ENCODE measurements at places on chromosomes 7 and 10.
A peak's percentile ranks its signal among the peaks of the same experiment; 100 is the strongest.

DNA sequence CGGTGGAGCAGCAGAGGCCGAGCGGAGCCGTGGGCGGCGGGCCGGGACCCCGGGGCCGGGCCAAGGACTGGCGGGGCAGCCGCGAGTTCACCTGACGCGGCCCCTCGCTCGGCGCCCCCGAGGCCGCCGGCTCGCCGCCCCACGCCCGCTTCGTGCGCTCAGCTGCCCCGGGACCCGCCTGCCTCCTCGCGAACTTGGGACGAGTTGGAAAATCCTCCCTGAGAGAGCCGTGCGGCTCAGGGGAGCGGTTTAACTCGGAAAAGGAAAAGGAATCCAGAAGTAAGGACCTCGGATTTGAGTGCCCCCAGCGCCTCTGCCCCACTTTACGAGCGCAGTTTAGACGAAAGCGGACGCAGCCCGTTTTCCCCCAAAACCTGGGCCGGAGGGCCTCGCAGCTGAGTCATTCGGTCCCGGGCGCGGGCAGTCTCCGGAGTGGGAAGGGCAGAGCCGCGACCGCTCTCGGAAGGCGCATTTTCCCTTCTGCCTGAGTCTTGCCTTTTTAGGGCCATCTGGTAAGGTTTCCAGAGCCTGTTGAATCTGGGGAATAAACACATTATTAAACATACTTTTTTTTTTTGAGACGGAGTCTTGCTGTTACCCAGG is 744 bp downstream of the CREM start:
- peak; percentile 53 for DNase-seq
- H3K4me3 ChIP-seq: peak overlapping the region; percentile 96
- H3K36me3 ChIP-seq: no peaks in the 10 kb centered on the region
- H3K27ac ChIP-seq: peak overlapping the region; percentile 97
- no peaks in the 10 kb centered on the region for H3K27me3 ChIP-seq

DNA sequence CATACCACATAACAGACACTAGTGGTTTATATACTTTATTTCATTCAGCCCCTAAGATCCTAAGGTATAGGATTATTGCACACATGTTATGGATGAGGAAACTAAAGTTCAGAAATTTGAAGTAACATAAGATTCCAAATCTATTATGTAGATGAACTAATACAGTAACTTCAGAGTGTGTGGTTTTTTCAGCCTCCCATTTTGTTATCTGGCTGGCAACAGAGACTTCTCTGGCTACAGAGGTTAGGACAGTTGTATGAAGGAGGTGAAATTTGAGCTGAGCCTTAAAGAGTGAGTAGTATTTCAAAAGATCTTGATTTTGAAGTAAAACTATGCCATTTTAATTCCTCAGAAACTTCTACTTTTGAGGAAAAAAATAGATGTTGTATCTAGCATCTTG is 125.4 kb downstream of the MAPK8 start:
- H3K27ac ChIP-seq: no peak overlapping the region
- H3K27me3 ChIP-seq: no peaks in the 10 kb centered on the region
- H3K4me3 ChIP-seq: no peak overlapping the region

DNA sequence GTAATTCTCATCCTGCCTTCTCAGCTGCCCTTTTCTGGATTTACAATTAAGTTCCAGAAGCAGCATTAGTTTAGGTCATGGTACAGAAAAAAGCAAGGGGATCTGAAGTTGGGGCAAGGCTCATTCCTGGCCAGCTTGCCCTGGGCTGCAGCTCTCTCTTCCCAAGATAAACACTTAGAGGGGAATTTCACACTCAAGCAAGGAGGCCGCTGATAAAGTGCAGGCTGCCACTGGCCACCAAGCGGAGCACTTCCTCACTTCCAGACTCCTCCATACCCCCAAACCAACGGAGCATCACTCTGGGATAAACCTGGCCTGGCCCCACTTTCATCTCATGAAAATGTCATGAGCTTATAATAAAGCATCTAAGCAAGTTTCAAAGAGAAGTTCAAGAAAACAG is 445.5 kb upstream of the MKI67 start:
- H3K4me1 ChIP-seq: no peaks in the 10 kb centered on the region
- no peaks in the 10 kb centered on the region for H3K36me3 ChIP-seq
- H3K27me3 ChIP-seq: no peaks in the 10 kb centered on the region

DNA sequence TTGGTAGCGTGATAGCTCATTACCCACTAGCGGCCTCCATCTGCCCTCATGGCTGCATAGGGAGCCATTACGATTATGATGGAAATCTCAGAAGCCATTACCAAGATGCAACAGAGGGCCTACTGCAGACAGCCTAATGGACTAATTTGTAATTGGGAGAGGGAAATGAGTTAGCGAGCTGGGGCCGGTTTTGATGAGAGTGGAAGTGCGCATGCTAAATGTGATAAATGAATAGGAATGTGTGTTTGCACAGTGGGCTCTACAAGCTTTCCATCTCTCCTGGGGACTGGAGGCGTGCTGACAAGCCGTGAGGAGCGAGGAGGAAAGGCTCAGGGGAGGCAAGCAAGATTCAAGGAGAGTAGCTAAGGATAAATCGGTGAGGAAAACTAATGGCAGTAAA is 644.5 kb upstream of the GALNT17 start:
- DNase-seq: no peak
- H3K4me3 ChIP-seq: no peak overlapping the region
- H3K27me3 ChIP-seq: no peaks in the 10 kb centered on the region
- H3K27ac ChIP-seq: no peak overlapping the region
- no peaks in the 10 kb centered on the region for H3K36me3 ChIP-seq

GRCh38 chr10:58393317-58393716 is 8.1 kb downstream of the TFAM start:
- DNase-seq: no peak
- no peak overlapping the region for H3K27ac ChIP-seq
- peaks cover 45% of the 10 kb centered on the region for H3K36me3 ChIP-seq
- H3K4me1 ChIP-seq: no peaks in the 10 kb centered on the region
- H3K4me3 ChIP-seq: no peak overlapping the region

DNA sequence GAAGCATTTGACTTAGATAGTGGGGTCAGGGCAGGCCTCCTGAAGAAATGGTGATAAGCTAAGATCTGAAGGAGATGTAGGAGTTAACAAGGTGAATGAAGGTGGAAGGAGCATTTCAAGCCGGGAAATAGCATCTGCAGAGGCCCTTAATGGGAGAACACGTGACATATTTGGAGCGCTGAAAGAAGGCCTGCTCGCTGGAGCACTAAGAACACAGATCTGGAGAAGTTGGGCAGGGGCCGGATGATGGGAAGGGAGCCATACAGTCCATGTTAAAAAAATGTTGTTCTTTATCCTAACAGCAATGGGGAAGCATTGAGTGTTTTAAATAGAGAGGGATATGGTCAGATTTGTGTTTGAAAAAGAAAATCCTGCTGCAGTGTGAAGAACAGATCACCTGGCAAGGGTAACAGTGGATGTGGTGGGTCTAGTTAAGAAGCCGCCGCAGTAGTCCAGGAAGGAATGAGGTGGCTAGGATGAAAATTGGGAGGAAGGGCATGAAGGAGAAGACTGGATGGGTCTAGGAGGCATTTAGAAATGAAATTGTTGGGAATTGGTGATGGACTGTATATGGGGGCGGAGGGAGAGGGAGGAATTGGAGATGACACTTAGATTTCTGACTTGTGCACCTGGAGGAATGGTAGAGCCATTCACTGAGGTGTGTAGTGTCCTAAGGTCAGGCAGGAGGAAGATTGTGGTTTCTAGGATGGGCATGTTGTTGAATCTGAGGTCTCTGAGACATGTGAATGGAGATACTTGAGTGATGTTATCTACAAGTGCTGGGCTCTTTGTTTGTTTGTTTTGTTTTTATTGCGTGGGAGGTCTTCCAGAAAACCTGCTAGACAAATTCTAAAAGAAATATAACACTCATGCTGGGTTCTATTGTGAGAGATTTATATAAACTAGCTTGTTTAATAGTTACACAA is 58.4 kb downstream of the MET start:
- no peak overlapping the region for H3K4me3 ChIP-seq
- H3K36me3 ChIP-seq: no peaks in the 10 kb centered on the region
- H3K4me1 ChIP-seq: peaks cover 22% of the 10 kb centered on the region
- H3K27me3 ChIP-seq: no peaks in the 10 kb centered on the region

- H3K36me3 ChIP-seq: no peaks in the 10 kb centered on the region
- no peak overlapping the region for H3K4me3 ChIP-seq
- H3K4me1 ChIP-seq: no peaks in the 10 kb centered on the region
- no peak overlapping the region for H3K27ac ChIP-seq
- no peak for DNase-seq
These were observed 12.4 kb upstream of the RET start for GRCh38 chr10:43064331-43065075.

DNA sequence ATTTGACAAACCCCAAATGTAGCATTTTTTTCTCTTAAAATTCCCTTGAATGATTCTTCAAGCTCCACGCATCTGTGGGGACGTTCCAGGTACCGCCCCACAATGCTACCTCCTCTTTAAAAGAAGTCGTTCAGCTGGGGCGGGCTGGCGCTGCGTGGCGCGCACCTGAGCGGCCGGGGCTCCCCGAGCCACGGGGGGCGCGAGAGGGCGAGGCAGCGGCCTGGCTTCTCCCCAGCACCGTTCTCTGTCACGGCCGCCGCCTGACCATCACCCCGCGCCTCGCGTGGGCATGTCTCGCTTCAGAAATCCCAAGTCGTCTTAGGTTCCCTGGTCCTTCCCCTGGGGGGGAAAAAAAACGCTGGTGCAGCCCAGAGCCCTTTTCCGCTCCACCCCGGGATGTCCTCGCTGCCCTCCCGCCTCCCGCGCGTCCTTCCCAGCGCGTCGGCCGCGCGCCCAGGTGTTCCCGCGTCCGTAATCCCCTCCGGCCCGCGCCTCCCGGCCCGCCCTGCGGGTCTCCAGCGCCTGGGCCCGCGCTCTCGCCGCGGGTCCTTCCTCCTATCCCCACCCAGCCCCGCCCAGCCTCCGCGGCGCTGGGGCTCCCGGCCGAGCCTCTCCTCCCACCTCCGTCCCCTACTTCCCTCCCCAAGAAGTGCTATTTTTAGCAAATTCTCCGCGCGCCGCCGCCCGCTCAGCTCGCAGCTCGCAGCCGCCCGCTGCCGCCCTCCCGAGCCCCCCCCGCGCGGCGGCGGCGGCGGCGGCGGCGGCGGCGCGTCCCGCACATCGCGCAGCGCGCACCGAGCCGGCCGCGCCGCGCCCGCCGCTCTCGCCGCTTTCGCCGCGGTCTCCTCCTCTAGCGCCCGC is 58.7 kb upstream of the PRPS1L1 start:
- H3K4me1 ChIP-seq: no peaks in the 10 kb centered on the region
- DNase-seq: peak; percentile 46
- no peaks in the 10 kb centered on the region for H3K36me3 ChIP-seq
- no peaks in the 10 kb centered on the region for H3K27me3 ChIP-seq

GRCh38 chr7:133428326-133428725 is 175.4 kb downstream of the EXOC4 start:
- DNase-seq: no peak
- no peaks in the 10 kb centered on the region for H3K36me3 ChIP-seq
- no peaks in the 10 kb centered on the region for H3K4me1 ChIP-seq
- no peak overlapping the region for H3K27ac ChIP-seq
